ENCODE measurements at places on chromosomes 16 and 17.

DNA sequence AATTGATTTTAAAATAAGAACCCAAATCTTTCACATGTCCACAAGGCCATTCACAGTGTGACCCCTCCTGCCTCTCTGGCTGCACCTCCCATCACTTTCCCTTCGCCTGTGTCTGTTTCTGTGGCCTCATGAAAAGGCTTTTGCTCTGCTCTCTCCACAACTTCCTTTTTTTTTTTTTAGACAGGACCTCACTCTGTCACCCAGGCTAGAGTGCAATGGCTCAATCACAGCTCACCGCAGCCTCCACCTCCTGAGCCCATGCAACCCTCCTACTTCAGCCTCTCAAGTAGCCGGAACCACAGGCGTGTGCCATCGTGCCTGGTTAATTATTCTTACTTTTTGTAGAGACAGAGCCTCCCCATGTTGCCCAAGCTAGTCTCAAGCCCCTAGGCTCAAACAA is 197.1 kb downstream of the ABCC12 start:
- DNase-seq, result no peak

GRCh38 chr17:79427621-79428539 is 183.0 kb downstream of the RBFOX3 start:
- no peak for DNase-seq

DNA sequence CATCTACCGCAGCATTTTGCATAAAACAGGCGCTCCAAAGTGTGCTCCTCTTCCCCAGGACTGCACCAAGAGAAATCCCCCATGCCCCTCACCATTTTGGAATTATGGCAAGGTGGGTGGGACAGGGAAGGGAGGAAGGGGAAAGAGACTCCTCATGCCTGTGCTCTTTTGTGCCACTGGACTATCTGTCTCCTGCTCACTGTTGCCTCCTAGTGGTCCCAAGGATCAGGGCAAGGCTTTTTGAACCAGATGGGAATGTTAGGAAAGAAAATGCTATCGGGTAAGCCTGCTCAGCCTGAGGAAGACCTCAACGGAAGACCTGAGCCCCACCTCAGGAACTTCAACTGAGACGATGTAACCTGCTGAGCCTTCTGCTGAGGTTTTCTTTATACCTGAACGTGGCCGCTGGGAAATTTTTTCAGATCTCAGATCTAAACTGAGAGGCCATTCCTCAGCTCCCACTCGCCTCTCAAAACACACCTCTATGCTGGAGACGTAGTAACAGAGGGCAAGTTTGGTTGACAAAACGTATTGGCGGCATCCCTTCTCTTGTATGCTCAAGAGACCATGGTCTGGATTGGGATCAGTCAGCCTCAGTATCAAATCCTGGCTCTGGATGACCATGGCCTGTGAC is 58.3 kb downstream of the SPACA3 start:
- peak; percentile 43 for DNase-seq

DNA sequence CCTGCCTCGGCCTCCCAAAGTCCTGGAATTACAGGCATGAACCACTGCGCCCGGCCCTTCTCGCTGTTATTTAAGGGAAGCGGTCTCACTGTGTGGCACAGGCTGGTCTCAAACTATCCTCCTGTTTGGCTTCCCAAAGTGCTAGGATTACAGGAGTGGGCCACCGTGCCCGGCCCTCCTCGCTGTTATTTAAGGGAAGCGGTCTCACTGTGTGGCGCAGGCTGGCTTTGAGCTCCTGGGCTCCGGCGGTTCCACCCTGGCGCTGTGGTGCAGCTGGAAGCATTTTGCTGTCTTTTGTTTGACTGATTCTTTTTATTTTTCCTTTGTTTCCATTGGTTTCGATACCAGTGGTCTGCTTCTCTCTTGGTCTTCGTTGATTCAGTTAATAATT is 40.7 kb downstream of the FOXK2 start:
- DNase-seq, result no peak

DNA sequence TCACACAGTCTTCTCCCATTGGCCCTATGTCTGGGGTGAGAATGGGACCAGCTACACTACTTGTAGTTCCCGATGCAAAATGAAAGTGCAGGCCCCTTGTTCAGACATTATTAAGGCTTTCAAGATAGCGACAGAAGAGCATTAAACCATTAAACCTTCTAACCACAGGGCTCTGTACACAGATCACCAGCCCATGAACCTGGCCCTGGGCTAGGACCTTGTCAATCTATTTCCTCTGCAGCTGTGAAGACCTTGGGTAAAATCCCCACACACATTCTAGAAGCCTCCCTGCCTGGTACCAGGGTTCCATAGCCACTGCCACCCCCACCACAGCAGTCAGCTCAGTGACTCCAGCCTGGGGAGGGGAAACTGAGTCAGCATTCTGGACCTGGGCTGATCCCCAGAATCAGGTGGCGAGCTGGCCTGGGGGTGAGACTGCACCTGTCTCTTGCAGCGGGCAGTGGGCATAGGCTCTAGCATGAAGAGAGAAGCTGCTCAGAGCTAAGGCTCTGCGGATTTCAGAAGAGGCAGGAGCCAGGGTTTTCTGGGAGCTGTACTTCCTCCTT is 119.7 kb upstream of the LHX1 start:
- DNase-seq, result no peak

DNA sequence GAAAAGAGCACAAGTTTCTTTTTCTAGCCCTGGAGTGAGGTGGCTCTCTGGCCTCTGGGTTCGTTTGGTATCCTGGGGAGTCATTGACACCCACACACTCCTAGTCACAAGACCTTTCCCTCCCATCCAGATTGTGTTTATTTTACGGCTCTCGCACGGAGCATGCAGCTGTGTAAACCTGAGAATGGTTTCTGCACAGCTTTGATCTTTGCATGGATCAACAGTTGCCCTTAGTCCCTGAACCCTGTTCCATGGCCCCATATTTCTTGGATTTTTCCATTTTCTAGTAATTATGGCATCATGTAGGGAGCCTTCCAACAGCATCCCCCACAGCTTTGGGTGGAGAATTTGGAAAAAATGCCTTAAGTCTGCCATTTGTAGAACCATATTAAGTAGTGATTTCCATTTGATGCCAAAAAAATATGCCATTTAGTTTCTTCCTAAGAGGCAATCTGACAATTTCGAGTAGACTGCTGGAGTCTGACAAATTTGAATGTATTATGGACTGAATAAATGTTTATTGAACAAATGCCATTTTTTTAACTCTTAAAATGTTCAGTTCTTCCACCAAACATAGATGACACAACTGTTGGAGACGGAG is 197.7 kb downstream of the WWOX start:
- DNase-seq, result no peak

- no peak for DNase-seq
Observed at GRCh38 chr17:39631403-39631802, 4.7 kb downstream of the PPP1R1B start.

DNA sequence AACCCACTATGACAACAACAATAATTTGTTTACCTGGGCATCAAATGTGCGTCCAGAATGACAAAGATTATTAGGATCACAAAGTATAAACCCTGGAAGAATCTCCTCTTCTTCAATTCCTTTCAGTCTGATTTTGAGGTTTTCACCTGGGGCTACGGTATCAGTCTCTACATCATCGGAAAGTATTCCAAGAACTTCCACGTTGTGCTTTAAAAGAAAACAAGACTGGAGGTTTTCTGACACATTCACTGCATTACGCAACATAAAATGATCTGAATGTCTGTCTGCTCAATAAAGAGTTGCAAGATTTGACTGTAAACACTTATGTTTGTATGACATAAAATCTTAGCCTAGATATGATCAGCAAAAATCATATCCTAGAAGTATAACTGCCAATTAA is 26.0 kb upstream of the RSL1D1 start:
- no peak for DNase-seq

- no peak for DNase-seq
Observed at GRCh38 chr17:40528692-40529417, 27.4 kb upstream of the TNS4 start.

DNA sequence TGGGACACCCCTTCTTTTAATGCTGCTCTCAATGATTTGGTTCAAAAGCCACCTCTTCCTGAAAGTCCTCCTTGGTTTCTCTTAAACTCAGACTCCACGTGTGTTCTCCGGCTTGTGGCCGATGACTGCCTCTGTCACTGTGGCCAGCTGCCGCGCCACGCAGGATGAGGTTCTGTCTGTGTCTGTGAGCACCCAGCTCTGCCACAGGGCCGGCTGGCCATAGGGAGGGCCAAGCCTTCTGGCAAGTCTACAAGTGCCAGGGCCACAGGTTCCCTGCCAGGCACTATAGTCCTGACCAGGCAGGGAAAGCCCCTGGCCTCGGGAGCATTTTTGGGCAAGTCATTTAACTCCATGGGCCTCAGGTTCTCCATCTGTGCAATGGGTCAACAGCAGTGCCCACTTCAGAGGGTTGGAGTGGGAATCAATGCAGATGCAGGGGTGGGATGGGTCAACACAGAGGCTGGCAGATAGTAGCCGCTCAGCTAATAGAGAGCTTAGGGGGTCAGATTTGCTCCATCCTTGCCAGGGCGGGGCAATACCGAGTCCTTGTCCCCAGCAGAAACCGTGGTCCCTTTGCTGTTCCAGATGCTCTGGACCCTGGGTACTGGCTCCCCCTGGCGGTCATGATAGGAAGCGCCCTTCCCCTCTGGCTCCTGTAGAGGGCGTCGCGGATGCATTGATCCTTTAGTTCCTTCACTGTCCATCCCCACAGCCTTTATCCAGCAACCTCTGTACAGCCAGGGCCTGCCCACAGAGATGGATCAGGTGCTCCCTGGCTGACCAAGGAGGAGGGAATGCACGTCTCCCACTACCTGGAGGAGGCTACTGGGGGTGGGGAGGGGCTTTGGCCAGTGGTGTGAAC is 19.3 kb upstream of the ADGRG3 start:
- DNase-seq, result peak; percentile 74

GRCh38 chr16:86406056-86406455 is 104.3 kb upstream of the FOXF1 start:
- no peak for DNase-seq

DNA sequence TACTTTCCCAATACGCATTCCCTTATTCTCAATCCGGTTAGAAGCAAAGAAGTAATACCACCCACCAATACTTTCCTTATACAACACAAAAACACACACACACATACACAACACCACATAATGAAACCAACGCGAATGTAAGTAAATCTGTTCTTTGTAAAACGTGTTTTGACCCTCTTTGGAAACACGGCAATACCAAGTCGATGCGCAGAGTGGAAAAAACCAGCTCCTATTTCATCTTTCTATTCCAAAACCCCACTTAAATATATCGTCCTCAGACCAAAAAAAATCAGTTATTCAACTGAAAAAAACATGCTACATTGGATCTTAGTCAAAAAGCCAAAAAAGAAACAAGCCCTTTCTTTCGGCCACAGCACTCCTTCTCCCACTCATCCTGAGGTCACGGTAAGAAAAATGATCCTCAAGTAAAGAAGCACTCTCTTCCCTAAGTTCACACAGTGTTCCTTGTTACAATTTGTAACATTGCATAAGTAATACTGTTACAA is 31.0 kb upstream of the ARL4D start:
- DNase-seq, result peak; percentile 96

- no peak for DNase-seq
Observed at GRCh38 chr17:70517816-70518215, 348.5 kb downstream of the KCNJ2 start.

- no peak for DNase-seq
Observed at GRCh38 chr16:336269-336668, 16.3 kb downstream of the AXIN1 start.

GRCh38 chr17:12136646-12137045 is 116.0 kb downstream of the MAP2K4 start:
- DNase-seq, result no peak

GRCh38 chr17:41211845-41212466 is 14.5 kb upstream of the KRTAP9-2 start:
- peak; percentile 18 for DNase-seq

DNA sequence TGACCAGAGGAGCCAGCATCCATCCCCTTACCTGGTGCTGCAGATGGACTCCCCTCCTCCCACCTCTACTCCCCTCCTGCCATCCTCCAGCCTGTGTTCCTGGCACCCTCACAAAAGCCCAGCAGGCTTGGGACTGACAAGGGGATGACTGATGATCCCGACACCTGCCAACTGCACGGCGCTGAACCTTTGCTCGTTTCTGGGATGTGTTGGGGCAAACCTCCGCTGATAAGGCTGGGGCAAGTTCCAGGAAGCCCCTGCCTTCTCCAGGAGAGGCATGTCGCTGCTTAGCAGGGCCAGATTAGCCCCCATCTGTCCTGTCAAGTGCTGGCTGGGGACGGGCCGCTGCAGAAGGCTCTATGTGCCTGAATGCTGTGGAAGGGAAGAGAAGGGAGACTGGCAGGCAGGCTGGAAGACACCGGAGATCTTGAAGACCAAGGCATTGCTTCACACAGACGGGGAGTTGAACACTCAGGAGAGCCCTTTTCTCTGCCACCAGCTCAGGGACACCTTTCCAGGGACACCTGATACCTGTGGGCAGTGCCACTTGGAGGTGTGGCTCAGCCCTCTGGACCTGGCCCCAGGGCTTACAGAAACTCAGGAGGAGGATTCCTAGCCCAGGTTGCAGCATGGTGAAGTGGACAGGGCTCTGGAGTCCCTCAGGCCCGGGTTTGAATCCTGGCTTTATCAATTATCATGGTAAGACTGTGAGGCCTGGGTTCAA is 973 bp upstream of the KRT15 start:
- DNase-seq, result no peak

DNA sequence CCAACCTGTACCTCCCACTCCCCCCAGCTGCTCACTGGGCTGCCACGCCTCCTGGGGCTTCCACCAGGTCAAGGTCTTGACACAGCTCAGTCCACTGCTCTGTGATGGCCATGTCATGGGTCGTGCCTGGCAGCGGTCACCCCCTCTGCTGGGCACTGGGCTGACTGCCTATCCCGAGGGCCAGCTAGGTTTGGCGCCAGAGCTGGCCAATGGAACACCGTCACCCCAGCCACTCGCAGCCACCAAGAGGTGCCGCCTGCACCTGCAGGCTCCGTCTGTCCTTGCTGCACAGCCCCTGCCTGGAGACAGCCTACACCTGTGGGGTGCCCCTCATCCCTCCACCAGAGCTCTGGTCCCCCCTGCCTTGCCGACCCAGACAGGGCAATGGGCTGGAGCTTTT is 4.5 kb upstream of the RAB40C start:
- DNase-seq, result no peak

DNA sequence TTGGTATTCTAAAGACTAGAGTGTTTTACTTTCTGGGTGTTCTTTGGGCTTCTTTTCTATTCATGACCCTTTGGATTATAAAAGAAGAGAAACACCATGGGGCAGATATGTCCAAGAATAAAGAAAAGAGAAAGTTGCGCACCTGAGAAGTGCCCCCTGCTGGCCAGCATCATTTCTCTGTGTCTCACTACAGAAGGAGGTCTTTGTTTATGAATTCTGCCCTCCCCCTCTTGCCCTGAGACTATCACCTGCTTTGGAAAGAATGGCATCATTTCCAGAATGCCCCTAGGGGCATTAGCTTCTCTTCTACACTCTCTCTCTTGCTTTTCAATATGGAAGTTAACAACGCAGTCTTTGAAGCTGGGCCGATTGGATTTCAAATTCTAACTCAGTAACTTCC is 45.0 kb downstream of the CDH13 start:
- DNase-seq, result no peak

GRCh38 chr17:28494445-28495188 is 11.5 kb upstream of the FOXN1 start:
- DNase-seq, result peak; percentile 62

GRCh38 chr17:33779234-33779591 is 475.9 kb upstream of the CCL2 start:
- peak; percentile 55 for DNase-seq

- DNase-seq, result no peak
Observed at GRCh38 chr16:88740727-88741055, 34.4 kb downstream of the CTU2 start.

Measured in fibroblast of skin of scalp (primary cell).